ENCODE measurements at places on chromosomes 11 and 22. TPM values are rescaled to one million over a fixed set of nuclear protein-coding genes. Genes with fewer than 3 reads are reported as not detected.

The MYOD1 gene
- 0.51 TPM for total RNA-seq

The OR10A2 gene
- total RNA-seq = not detected

The MIOX gene
- 0.43 TPM for total RNA-seq

The KCNJ4 gene
- total RNA-seq = 0.09 TPM

The AKIP1 gene
- total RNA-seq = 39.8 TPM

The CASP5 gene
- not detected for total RNA-seq

The P2RY2 gene
- not detected for total RNA-seq

The P2RX6 gene
- total RNA-seq = 4.1 TPM

The KCNQ1OT1 gene
- 1.4 TPM for total RNA-seq

The OR51B5 gene
- total RNA-seq = not detected

The DDIAS gene
- 0.51 TPM for total RNA-seq

The HBB gene
- not detected for total RNA-seq

The OR52E8 gene
- not detected for total RNA-seq

The NCF4 gene
- not detected for total RNA-seq

The SPDYC gene
- not detected for total RNA-seq
